ENCODE measurements at places on chromosomes 2 and 18.

DNA sequence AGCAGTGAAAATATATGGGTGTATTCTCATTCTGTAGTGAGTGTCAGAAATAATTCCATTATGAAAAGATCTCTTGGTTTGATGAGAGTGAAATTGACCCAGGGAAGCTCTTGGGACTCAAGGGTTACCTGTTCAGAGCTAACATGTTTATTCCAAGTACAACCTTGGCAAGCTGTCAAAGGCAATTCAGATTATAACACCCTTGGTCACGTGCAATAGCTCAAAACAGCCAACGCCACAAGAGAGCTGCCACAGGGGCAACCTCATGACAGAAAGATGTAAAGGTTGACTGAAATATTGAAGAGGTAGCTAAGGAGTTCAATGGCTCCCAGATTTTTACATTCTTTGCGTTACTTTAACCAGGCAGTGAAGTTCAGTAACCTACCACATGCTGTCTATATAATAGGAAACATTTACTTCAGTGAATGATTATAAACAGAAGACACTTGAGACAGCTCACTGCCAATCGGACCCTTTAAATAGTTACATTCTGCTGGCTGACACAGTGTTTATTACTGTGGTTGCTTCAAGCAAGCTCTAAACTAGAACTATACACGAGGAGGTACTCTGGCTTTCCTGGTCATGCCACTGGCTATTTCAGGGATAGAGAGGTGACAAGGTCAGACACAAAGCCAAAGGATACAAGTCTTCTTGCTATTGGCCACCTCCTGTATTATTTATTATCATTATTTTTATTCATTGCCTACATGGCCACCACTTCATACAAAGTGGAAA lies 187.3 kb downstream of the PID1 start:
- no peak for DNase-seq

- DNase-seq, result peak; percentile 80
These were observed 252.6 kb downstream of the AGAP1 start for GRCh38 chr2:235746257-235746934.

GRCh38 chr18:1922066-1922465 lies 649.2 kb downstream of the METTL4 start:
- no peak for DNase-seq

GRCh38 chr18:37452015-37452414 lies 113.6 kb downstream of the CELF4 start:
- DNase-seq, result peak; percentile 12

- no peak for DNase-seq
These were observed 24.0 kb upstream of the ITGB6 start for GRCh38 chr2:160224060-160224459.

- peak; percentile 89 for DNase-seq
These were observed 2.9 kb downstream of the LRATD1 start for GRCh38 chr2:14635391-14635871.

DNA sequence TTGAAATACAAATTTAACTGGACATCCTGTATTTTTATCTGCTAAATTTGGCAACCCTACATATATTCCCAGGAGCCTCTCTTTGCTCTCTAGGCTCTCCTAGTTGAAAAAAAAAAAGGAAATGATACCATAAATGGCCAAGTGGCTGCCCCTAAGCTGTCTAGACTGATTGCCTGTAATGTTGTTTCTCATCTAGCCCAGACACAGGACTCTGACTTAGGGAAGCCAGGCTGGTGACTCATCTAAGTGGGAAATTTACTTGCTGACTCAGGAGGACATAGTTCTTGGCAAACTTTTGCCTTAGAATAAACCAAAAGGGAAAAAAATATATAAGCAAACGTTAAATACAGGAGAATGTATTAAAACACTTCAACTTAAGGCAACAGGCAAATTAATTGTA lies 14.6 kb upstream of the ITGAV start:
- DNase-seq, result no peak

DNA sequence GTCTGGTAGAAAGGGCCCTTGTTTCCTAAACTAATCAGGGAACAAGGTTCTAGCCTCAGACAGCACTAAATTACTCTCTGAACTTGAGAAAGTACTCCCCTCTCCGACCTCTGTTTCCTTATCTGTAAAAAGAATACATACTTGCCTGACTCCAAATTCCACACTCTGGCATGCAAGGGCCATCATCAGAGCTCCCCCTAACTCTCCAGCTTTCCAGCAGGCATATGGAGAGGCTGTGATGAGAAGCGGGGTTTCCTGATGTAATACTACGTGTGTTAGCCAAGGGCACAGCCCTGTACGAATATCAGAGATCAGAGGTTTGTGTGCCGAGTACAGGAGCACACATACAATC lies 1.8 kb upstream of the EVA1A start:
- DNase-seq, result no peak

- peak; percentile 32 for DNase-seq
These were observed 423.3 kb downstream of the LPIN1 start for GRCh38 chr2:12169721-12170120.

DNA sequence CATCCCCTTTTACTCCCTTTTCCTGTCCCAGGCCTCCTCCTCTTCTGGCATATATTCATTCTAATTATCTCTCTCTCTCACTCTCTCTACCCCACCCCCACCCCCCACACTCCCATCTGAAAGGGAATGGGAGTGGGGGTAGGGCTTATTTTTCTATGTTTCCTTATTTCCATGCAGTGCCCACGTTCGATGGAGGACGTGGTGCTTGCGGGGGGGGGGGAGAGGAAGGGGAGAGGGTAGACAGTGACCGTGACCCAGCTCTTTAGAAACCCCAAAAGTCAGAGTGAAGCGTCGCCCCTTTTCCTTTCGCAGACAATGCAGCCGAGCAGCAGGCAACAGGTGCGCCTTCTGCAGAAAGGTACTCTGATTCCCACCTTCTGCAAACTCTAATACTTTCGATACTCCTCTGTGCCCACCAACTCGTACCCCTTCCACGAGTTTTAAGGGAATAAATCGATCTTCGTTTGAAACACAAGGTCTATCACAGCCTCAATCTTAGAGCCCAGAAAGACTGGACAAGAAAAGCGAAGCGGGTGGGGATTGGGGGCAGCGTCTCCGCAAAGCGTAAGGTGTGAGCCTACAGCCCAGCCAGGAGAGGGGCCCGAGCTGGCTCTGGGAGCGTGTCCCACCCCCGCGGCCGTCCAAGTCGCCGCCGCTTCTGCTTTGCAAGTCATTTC lies 891 bp upstream of the NR4A2 start:
- DNase-seq, result no peak

DNA sequence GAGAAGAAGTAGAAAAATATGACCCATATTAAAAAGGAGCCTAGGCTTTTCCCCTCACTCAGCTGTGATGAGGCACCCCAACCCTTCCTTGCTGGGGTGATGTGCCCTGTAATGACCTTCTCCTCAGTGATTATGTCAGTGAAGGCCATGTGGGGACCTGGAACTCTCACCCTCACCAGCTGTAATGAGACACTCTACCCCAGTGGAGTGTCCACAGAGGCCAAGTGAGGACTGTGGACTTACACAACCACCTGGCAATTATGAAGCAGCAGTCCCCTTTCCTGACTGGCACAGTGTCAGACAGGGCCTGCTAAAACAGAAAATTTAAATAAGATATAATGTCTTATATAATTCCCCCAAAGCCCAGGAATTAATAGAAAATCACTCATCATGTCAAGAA lies 54.2 kb downstream of the SEMA4F start:
- DNase-seq, result no peak

DNA sequence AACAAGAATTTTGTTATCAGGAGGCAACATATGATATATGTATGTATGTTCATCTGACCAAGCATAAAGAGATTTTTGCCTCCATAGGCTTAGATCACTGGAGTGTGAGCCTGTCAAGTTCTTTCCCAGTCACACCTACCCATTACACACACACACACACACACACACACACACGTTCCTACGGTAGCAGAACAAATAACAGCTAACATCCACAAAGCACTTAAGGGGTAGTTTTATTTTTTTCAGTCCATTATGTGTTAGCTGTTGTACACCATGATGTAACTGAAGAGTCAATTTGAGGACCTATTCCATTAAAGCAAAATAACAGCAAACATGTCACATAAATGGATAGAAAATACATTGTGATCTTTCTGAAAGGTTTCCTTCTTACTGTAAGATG lies 39.5 kb downstream of the UGP2 start:
- peak; percentile 24 for DNase-seq

DNA sequence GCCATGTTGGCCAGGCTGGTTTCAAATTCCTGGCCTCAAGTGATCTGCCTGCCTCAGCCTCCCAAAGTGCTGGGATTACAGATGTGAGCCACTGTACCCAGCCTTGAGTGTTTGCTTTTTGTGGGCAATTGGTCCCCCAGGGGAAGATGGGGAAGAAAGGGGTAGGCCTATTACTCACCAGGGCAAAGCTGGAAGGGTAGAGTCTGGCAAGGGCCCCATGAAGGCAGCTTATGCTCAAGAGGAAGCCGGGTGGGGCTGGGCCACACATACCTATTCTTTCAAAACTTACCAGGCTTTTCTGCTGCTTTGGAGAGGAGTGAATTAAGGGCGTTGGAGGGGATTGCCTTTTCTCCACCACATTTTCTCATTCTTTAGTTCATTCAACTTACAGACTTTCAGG lies 24.5 kb upstream of the CD28 start:
- no peak for DNase-seq

GRCh38 chr18:7727361-7728076 lies 160.4 kb downstream of the PTPRM start:
- DNase-seq, result no peak

GRCh38 chr18:21841570-21841969 lies 101.0 kb downstream of the MIB1 start:
- DNase-seq, result no peak

- DNase-seq, result peak; percentile 31
These were observed 9.2 kb downstream of the ONECUT2 start for GRCh38 chr18:57444301-57444759.

DNA sequence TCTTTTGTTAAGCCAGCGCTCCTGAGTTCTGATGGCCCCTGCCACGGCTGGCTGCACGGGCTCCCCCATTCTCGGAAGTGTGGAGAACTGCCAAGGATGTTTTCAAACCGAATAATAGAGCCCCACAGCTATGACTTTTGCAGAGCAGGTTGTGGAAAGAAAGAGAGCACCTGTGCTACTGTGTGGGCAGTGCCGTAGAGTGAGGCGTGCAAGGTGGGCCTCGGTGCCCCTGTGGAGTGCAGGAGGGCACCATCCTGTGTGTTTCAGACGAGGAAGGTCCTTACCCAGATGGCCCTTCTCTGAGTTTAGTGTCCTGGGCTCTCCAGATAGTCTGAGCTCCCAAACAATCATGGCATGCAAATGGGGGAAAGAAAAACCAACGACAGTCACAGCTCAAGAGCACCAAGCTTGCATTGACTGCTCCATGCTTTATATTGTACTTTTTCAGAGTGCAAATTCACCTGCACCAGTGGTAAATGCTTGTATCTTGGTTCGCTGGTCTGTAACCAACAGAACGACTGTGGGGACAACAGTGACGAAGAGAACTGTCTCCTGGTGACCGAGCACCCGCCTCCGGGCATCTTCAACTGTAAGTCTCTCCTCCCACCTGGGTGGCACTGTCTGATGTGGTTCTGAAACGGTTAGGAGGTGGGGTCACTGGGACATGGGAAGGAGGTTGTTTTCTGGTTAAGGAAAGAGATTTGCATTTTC lies 219.4 kb downstream of the LDLRAD4 start:
- no peak for DNase-seq

DNA sequence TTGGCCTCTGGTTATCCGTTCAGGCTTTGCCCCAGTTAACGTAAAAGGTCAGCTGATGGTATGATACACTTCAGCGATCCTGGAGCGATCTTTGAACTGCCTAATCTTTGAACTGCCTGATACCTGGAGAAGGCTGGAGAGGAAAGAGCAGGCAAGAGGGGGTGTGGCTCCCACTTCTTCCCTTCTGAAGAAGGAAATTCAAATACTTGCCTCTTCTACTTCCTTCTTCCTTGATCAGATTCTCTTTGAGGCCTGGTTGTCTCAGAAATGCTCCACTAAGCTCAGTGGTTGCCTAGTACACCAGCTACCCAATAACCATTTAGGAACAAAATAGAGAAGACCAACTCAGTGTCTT lies 619 bp downstream of the GALM start:
- DNase-seq, result no peak

DNA sequence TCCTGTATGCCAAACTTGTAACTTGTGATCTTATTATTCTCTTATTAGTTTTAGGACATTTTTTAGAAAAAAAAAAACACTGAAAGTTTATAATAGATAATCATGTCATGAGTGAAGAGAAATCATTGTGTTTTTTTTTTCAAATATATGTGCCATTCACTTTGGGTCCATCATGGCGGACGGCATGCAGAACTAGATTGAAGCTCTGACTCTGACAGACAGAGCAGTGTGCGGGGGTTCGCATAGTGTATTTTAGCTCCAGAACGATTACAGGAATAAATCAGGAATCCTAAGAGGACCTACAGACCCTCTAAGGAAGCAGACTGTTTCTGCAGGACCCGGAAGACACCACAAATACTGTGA lies 484.4 kb upstream of the REG3G start:
- no peak for DNase-seq

DNA sequence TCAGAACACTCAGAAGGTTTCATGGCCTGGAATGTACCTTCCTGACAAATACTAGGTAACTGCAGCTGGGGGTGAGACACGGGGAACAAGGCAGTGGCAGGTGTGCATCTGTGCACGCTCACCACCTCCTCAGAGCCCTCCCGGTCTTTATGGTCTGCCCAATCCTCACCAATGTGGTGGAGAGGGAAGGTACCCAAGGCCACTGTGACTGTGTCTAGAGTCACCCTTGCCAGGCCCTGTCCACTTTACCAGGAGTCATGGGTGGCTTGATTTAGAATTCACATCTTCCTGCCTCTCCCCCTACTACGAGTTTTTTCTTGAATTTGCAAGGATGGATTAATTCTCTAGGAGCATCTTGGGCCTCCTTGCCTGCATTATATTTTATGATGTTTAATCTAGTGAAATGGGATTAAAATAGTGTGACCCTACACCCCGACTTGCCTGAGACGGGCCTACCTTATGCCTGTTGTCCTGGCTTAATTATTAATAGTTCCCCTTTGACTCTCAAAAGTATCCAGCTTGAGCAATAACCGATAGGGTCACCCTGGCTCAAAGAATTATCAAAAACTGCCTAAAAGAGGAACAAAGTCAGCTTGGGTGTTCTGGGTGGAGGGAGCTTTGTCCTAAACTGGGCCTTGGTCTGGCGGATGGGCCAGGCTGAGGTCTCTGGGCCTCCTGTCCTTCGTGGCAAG lies 56.5 kb downstream of the ACAA2 start:
- DNase-seq, result no peak

GRCh38 chr2:133884739-133885381 lies 316.6 kb upstream of the NCKAP5 start:
- DNase-seq, result no peak

DNA sequence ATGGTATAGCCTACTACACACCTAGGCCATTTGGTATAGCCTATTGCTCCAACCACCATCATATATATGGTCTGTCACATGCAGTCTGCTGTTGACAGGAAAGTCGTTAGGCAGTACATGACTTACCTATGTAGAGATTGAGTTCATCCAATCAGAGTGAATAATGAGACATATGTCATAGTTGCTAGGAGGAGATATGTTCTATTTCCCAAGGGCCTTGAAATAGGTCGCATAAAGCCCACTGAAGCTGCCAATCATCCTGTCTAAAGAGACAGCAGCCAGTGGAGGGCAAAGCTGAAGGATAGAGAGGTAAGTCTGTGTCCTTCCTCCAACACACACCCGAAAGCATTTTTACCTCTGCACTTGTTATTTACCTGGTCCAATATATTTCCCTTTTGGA lies 263.4 kb downstream of the PTPRM start:
- DNase-seq, result no peak

- DNase-seq, result no peak
These were observed 117.6 kb upstream of the FOSL2 start for GRCh38 chr2:28274911-28275685.

GRCh38 chr2:149884871-149885270 lies 297.3 kb upstream of the MMADHC start:
- DNase-seq, result no peak

- DNase-seq, result no peak
These were observed 391 bp downstream of the ZNF385B start for GRCh38 chr2:179861027-179861415.

Data from retina (tissue), 1 donor.